ENCODE measurements at places on chromosomes 16 and 17.

DNA sequence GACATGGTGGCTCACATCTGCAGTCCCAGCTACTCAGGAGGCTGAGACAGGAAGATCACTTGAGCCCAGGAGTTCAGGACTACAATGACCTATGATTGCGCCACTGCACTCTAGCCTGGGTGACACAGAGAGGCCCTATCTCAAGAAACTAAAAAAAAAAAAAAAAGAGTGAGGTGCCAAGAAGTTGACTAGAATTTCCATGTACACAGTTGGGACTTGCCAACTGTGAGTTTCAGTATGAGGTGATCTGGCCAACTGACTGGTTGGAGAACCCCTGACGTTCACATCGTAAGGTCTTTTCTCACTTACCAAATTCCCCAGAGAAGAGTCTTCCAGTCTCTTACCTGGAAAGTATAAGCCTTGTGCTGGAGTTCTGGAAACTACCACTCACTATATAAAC lies 3.1 kb upstream of the MED11 start:
- no peak for DNase-seq

GRCh38 chr17:66386498-66387351 lies 84.3 kb downstream of the PRKCA start:
- no peak for DNase-seq

DNA sequence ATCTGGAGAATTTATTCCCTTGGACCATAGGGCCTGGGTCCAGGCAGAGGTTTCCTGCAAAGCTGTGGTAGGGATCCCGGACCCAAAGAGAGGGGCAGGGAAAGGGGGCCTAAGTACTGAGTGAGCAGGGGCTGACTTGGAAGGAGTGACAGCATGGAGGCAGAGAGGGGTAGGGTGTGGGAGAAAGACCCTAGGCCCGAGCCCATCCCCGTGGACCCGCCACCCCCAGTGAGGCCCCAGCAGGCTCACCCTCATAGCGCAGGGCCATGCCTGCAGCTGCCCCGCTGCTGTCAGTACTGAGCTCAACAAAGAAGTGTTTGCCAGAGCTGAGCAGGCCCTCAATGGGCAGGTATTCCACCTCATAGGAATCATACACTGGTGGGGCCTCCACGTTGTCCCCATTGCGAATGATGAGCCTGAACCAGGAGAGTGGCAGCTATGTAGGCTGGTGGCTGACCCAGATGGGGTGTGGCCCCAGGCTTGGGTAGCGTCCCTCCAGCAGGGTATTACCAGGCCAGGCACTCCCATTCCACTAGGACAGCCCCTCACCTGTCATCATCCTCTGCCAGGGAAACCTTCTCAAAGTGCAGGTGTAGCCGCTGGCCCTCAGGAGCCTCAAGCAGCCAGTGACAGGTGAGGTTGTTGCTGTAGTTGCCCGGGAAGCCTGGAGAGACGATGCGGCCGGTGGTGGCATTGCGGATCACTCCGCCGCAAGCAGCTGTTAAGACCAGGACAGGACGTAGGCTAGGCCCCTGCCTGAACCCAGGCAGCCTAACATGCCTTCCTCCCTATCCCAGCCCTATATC lies 9.1 kb upstream of the PHF12 start:
- DNase-seq = no peak

DNA sequence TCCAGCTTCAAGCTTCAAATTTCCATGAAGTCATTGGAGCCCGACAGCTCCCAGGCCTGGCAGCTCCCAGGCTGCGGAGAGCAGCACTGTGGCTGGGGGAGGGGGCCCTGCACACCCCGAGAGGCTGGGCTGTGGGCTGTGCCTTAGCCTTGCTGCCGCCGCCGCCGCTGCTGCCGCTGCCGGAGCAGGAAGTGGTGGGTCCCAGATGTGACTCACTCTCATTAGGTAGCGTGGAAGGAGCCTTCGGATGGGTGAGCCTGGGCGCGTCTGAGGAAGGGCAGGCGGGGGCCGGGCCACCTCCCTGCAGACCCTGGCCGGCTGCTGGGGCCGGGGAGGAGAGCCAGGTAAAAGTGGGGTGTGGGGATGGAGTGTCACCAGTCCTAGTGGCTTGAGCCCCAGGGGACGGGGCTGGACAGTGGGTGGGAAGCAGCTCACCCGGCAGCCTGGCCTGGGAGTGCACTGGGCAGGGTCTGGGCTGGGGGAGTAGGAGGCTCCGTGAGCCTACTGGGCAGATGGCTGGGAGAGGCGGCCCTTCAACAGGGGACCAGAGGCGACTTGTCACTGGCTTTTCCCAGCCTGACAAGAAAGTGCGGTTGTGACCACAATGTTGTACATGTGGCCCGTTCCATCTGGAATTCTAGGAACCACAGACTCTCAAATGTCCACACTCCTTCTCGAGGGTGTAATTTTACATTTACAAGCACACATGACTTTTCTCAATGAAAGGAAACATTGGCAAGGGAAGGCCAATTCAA lies at the start of gene ADCY7:
Gene ADCY7, plus strand, starts transcription at position 215 of the 755 bp plus-strand sequence. CDS start 21,629 bp downstream, outside the sequence.
- peak; percentile 87 for DNase-seq

DNA sequence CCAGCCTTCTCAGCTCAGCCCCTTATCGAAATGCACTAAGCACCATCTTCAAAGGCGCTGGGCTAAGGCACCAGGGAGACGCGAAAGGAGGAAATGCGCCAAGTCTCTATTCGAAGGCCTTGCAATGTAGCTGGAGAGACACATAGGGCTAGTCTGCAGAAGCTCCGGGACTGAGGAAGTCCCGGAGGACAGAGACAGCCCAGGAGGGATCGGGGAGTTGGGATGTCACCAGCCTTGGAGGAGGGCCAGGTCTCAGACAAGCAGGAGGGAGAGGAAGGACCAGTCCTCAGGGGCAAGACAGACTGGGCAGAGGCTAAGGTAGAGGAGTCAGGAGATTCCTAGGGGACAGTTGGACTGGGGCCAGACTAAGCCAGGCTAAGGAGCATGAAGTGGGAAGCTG lies 8.5 kb downstream of the C17orf100 start:
- DNase-seq = no peak

- DNase-seq = no peak
These were observed 6.6 kb downstream of the NHERF2 start for GRCh38 chr16:2033057-2033908.

GRCh38 chr16:85602402-85603202 lies 10.5 kb upstream of the GSE1 start:
- DNase-seq = no peak

GRCh38 chr17:13727441-13728171 lies 125.9 kb upstream of the HS3ST3A1 start:
- no peak for DNase-seq

- DNase-seq = no peak
These were observed 66.6 kb upstream of the TMEM97 start for GRCh38 chr17:28252436-28252835.

DNA sequence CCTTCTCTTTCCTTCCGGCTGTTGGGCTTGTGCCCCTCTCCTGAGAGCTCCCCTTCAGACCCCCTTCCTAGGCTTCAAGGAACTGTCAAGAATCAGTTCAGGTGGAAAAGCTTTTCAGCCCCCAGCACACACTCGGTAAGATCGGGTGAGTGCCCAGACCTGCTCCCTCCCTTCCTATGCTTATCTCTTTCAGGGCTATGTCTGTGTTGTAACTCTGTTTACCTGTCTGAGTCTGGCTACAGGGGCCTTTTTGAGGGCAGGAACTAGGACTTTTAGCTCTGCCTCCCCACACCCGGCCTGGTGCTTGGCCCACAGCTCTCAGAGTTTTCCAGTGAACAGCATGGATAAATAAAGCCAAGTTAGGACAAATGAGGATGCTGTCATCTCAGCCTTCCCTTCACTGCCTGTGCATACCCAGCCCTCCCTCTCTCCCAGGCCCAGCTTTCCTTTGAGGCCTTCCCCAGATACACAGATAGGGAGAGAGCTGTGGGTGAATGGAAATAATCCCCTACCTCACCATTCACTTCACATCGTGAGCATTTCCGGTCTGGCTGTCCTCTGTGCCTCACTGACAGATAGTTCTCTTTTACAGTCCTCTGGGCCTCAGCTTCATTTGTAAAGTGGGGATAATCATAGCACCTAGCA lies 5.7 kb upstream of the MRPS23 start:
- no peak for DNase-seq

DNA sequence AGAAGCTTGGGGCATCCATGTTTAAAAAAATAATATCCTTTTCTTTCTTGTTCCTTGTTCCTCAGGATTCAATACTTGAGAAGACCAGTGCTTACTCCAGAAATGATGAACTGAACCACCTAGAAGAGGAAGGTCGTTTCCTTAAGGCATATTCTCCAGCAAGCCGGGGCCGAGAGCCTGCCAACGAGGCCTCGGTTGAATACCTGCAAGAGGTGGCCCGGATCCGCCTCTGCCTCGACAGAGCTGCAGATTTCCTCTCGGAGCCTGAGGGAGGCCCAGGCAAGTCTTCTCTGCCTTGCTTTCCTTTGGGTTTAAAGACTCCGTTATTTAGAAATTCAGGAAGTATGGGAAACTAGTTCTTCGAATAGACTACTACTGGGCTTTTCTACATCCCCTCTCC lies 42.5 kb upstream of the ENDOV start:
- DNase-seq = no peak

GRCh38 chr17:18959845-18960240 lies 7.9 kb downstream of the SLC5A10 start:
- DNase-seq = no peak

GRCh38 chr17:66786107-66786506 lies 48.8 kb upstream of the CACNG5 start:
- no peak for DNase-seq

- no peak for DNase-seq
These were observed 1.3 kb downstream of the C17orf67 start for GRCh38 chr17:56832446-56832845.

GRCh38 chr17:41527063-41528023 lies 765 bp downstream of the KRT19 start:
- no peak for DNase-seq

GRCh38 chr16:3492356-3492755 lies 2.9 kb downstream of the C16orf90 start:
- no peak for DNase-seq

DNA sequence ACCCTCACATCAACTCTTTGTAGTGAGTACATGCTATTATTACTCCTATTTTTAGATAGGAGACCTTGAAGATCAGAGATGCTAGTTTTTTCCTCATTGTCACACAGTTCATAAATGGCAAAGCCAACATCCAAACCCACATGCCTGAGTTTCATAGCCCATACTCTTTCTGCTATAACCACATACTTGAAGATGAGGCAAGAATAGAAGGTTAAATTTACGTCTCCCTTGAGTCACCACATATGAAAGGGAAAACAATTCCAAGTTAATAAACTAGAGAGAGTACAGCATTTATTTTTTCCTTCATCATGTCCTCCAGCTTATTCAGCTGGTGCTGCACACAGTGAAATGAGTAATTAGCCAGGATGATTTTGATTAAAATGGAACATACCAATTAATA lies 23.7 kb downstream of the NUDT7 start:
- no peak for DNase-seq

- no peak for DNase-seq
These were observed 31.8 kb upstream of the DYNLL2 start for GRCh38 chr17:58051468-58051867.

- peak; percentile 77 for DNase-seq
These were observed 23.4 kb downstream of the PIK3R5 start for GRCh38 chr17:8941980-8942622.

DNA sequence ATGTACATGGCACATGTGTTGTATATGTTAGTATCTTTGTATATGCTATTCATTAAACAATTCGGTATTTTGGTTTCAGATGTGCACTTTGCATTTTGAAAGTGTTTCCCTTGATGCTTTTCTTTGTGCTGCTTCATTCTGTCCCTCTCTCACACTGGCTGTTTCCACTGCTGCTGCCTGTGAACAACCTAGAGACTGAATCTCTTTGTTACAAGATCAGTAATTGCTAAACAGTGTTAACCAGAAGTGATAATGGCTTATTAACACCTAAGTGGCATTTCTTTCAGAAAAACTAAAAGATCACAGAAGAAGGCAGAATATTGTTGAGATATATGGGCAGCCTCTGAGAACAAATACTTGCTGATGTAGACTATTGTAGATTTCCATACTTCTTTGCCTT lies 84.7 kb downstream of the KIF2B start:
- DNase-seq = no peak

GRCh38 chr16:56163938-56164337 lies 27.4 kb upstream of the GNAO1 start:
- no peak for DNase-seq

DNA sequence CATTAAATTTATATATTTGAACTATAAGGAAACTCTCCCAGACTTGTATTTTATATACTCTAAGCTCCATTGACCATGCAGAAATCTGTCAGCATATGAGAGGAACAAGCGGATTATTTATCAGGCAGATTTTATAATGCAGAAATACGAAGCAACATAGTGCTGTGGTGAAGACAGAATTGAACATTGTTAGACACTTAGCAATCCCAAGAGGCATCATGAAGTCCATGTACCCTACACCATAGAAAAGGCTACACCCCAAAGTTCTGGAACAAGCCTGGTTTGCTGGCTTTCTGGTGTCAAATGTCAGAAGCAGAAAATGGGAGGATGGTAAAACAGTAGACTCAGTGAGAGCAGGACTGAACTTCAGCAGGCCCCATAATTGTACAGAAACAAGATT lies 241.1 kb downstream of the PRKCA start:
- DNase-seq = no peak

GRCh38 chr17:66507982-66508760 lies 205.8 kb downstream of the PRKCA start:
- no peak for DNase-seq

DNA sequence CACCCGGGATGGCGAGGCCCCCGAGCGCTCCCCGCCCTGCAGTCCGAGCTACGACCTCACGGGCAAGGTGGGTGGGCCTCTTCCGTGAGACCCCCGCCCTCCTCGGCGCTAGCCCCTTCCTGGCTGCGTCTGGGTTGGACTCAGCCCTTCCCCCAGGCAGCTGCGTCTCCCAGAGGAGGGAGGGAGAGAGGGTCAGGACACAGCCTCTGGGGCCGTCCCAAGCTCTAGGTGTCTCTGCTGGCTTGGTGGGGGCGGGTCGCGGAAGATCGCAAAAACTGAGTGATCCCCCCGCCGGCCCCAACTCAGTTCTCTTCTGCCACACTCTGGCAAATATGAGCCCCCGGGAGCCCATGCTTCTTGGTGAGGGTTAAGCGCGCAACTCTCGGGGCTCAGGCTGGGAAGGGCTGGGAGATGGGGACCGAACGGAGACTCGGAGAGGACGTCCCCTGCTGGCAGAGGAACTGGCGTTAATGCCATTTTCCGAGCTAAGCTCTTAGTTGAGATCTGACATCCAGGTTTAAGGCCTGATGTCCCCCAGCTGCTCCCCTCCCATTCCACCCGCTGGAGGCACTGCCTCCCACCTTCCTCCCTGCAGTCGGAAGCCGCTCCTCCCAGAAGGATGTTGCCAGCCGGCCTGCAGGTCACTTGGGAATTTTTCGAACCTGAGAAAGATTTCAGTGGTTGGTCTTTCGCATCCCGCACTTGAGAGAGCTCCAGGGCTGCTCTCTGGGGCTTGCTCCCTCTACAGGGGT lies 419 bp downstream of the RAB37 start:
- DNase-seq = peak; percentile 82

- DNase-seq = no peak
These were observed 1.4 kb downstream of the HES7 start for GRCh38 chr17:8122422-8122923.

- no peak for DNase-seq
These were observed 15.3 kb downstream of the CA7 start for GRCh38 chr16:66859397-66860068.

Measured in natural killer cell (primary cell).